ENCODE measurements at places on chromosomes 16 and 17. TPM values are rescaled to one million over a fixed set of nuclear protein-coding genes. Genes with fewer than 3 reads are reported as not detected.

- H3K27ac ChIP-seq = no peak overlapping the region
- no peak for DNase-seq
- no peaks in the 10 kb centered on the region for H3K4me1 ChIP-seq
- no peaks in the 10 kb centered on the region for H3K27me3 ChIP-seq
Observed at GRCh38 chr16:9374061-9374460, 282.6 kb downstream of the HAPSTR1 start.

GRCh38 chr16:72858665-72859493, 189.0 kb downstream of the ZFHX3 start:
- no peaks in the 10 kb centered on the region for H3K36me3 ChIP-seq
- H3K4me3 ChIP-seq = peak overlapping the region; percentile 3
- no peaks in the 10 kb centered on the region for H3K4me1 ChIP-seq
- DNase-seq = no peak
- H3K27ac ChIP-seq = peak overlapping the region; percentile 68

- peaks cover 4% of the 10 kb centered on the region for H3K4me1 ChIP-seq
- DNase-seq = no peak
Observed at GRCh38 chr16:78396046-78396445, 296.6 kb downstream of the WWOX start.

DNA sequence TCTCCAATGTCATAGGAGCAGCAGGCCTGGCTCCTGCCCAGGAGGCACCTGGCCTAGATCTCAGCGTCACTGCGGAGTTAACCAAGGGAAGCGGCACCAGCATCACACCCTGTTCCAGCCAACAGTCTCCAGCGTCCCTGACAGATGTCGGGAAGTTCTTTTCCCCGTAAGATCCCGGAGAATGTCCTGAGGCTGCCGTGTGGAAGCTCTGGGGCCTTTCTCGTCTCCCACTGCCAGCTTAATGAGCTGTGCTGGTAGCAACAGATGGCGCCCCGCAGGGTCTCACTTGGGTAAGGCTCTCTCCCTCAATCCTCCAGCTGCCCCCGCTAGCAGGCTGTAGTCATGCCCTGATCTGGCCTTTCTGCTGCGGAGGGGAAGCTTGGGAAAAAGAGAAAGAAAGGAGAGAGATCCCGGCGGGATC, 57.5 kb downstream of the MARCHF10 start:
- H3K4me3 ChIP-seq = no peak overlapping the region
- no peaks in the 10 kb centered on the region for H3K36me3 ChIP-seq
- DNase-seq = no peak
- H3K27ac ChIP-seq = peak overlapping the region; percentile 66

- H3K4me1 ChIP-seq = no peaks in the 10 kb centered on the region
- no peaks in the 10 kb centered on the region for H3K27me3 ChIP-seq
- H3K4me3 ChIP-seq = no peak overlapping the region
- no peaks in the 10 kb centered on the region for H3K36me3 ChIP-seq
- DNase-seq = no peak
- H3K27ac ChIP-seq = no peak overlapping the region
Observed at GRCh38 chr17:82911822-82912221, 72.0 kb upstream of the ZNF750 start.

DNA sequence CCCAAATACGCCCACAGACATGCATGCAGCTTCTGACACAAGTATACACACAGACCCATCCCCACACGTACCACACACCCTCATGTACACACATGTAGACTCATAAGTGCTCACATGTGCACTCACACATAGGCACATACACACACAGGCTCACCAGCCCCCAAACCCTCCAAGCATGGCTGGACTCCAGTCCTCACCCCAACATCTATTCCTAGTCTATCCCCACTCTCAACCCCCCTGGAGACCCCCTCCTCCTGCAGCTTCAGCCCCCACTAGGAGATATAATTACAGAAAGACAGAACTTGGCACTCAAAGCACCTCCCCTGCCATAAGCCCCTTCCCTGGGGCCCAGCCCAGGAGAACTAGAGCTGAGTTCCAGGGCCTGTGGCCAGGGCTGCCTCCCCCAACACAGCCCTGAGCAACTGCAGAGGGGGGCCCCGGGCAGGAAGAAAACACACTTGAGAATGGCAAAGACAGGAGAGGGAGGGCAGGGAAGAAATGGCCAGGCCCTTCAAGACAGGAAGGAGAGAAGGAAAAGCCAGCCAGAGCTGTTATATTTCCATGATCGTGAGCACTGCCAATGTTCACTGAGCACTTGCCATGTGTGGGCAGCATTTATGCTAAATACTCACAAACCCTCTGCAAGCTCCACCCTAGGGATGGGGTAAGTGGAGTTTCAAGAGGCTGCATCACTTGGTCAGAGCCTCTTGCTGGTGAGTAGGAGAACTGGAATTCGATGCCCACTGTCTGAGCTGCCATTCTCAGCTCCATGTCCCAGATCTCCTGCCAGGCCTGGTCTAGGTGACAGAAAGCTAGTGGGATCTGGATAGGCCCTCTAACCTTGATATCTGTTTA, 224.5 kb downstream of the ZNF423 start:
- H3K27ac ChIP-seq = no peak overlapping the region
- no peaks in the 10 kb centered on the region for H3K36me3 ChIP-seq
- no peak for DNase-seq
- H3K27me3 ChIP-seq = no peaks in the 10 kb centered on the region

GRCh38 chr16:76386784-76387183, 109.6 kb downstream of the CNTNAP4 start:
- no peaks in the 10 kb centered on the region for H3K4me1 ChIP-seq
- H3K36me3 ChIP-seq = no peaks in the 10 kb centered on the region
- no peaks in the 10 kb centered on the region for H3K27me3 ChIP-seq
- no peak overlapping the region for H3K27ac ChIP-seq
- DNase-seq = no peak

DNA sequence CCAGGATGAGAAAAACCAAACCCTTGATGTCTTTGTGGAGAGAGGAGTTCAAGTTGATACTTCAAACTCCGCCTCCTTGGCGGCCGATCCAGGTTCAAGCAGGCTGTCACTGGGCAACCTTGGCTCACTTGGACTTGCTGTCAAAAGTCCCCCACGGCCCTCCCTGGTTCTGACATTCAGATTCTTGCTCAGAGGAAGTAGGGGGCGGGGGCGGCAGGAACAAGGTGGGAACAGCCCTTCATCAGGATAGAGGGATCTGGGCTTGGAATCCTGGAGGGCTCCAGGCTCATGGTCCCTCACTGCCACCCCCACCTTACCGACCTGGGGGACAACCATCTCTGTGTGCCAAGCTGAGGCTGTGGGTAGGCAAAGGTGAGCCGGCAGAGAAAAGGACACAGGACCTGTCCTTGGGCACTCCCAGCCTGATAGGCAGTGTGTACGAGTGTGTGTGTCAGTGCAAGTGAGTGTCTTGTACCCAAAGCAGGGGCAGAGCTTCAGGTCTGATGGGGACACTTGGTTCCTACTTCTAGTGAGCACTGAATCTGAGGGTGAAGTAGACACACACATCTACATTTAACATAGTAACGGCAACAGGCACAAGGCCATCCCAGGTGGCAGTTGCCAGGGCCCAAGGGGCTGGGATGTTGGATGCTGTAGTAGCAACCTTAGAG, 6.6 kb upstream of the TSPOAP1 start:
- no peak overlapping the region for H3K4me3 ChIP-seq
- no peaks in the 10 kb centered on the region for H3K4me1 ChIP-seq
- H3K36me3 ChIP-seq = no peaks in the 10 kb centered on the region

- no peak overlapping the region for H3K27ac ChIP-seq
- H3K4me3 ChIP-seq = no peak overlapping the region
- H3K36me3 ChIP-seq = no peaks in the 10 kb centered on the region
- H3K27me3 ChIP-seq = no peaks in the 10 kb centered on the region
Observed at GRCh38 chr17:8503368-8503767, 67.7 kb downstream of the NDEL1 start.

- H3K27ac ChIP-seq = no peak overlapping the region
- no peak for DNase-seq
- no peaks in the 10 kb centered on the region for H3K27me3 ChIP-seq
- no peaks in the 10 kb centered on the region for H3K36me3 ChIP-seq
Observed at GRCh38 chr16:2358811-2359210, 18.3 kb upstream of the ABCA3 start.

DNA sequence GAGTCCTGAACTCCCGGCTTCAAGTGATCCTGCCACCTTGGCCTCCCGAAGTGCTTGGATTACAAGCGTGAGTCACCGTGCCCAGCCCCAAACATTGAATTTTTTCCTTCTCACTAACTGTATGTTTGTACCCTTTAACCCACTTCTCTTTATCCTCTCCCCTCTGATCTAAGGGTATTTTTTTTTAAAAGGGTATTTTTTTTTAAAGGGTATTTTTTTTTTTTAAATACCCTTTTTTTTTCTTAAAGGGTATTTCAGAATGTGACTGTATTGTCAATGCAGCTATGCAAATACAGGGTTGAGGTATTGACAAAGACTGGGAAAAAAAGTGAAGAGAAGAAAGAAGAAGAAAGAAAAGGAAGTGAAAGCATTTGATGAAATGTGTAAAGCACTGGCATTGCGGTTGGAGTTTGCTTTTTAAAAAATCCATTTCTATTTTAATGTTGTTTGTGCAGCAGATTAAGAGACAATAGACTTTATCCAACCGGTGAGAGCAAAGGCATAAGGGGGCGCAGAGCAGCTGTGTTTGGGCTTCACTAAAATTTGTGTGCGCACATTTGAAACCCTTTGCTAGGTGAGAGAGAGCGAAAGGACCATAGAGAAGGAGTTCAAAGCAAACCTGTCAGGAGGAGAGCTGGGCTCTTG, 42.4 kb downstream of the SYT17 start:
- no peak overlapping the region for H3K27ac ChIP-seq
- no peaks in the 10 kb centered on the region for H3K4me1 ChIP-seq
- no peaks in the 10 kb centered on the region for H3K36me3 ChIP-seq
- H3K27me3 ChIP-seq = no peaks in the 10 kb centered on the region
- H3K4me3 ChIP-seq = no peak overlapping the region

DNA sequence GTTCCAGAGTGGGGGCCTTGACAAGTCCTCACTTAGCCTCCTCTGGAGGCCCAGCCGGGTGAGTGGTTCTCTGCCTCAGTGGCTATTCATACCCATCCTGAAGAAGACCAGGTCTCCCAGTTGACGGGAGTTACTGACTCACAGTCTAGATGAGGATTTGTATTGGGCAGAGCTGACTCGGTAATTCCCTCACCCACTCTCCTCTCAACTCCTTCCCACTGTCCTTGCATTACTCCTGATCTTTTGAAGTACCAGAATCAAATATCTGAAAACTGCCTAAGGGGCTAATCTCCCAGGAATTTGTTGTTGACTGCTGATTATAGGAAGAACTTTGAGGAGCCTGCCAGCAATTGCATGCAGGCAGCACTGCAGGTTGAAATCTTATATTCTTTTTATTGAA, 14.2 kb downstream of the SAP30BP start:
- no peak overlapping the region for H3K4me3 ChIP-seq
- H3K36me3 ChIP-seq = no peaks in the 10 kb centered on the region
- H3K27ac ChIP-seq = no peak overlapping the region
- no peak for DNase-seq
- no peaks in the 10 kb centered on the region for H3K27me3 ChIP-seq

Gene DNAJA3
- 32.9 TPM for total RNA-seq

Gene WNT9B
- not detected for total RNA-seq

Gene MT1E
- 51.9 TPM for total RNA-seq

Gene EVPLL
- not detected for total RNA-seq

Gene KRT17
- total RNA-seq = not detected
